ENCODE measurements at places on chromosomes 7 and 10. TPM values are rescaled to one million over a fixed set of nuclear protein-coding genes. Genes with fewer than 3 reads are reported as not detected.

DNA sequence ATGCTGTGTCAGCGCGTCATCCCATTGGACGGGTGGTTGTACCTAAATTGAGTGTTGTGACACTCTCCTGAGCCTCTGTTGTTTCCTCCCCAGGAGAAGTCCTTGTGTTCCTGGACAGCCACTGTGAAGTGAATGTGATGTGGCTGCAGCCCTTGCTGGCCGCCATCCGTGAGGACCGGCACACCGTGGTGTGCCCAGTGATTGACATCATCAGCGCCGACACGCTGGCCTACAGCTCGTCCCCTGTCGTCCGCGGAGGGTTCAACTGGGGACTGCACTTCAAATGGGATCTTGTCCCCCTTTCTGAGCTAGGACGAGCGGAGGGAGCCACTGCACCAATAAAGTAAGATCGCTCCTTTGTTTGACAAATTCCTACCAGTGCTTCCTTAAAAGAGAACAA lies 82.5 kb downstream of the GALNT11 start:
- no peak for DNase-seq

DNA sequence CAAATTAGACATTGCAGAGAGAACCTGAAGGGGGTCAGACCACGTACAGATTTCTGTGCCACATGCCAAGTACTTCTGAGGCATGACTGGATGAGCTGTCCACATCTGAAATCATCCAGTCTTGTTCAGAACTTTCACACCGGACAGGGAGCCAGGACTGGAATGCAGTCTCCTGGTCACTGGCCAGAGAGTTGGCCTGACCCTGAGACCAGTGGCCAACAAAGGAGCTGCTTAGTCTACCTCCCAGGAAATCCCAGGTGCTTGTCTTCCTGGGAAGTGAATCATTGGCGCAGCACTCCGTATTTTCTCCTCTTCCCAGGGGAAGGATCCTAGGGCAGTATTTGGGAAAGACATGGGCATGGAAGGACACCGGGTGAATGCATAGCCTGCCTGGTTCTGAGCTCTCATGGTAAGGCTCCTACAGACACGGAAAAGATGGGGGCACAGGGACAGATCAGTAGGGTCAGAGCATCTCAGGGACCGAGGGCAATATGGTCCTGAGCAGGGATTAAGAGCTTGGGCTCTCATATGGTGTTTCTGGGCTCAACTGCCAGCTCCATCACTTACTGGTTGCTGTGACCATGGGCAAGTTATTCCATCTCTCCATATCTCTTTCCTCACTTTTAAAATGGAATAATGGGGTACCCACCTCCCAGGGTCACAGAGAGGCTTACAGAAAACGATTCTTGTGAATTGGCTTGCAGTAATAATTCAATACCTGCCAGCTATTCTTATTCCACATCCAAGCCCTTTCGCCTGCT lies 1.3 kb upstream of the SCD start:
- peak; percentile 95 for DNase-seq

GRCh38 chr10:43421519-43421918 lies 12.5 kb upstream of the HNRNPF start:
- no peak for DNase-seq

DNA sequence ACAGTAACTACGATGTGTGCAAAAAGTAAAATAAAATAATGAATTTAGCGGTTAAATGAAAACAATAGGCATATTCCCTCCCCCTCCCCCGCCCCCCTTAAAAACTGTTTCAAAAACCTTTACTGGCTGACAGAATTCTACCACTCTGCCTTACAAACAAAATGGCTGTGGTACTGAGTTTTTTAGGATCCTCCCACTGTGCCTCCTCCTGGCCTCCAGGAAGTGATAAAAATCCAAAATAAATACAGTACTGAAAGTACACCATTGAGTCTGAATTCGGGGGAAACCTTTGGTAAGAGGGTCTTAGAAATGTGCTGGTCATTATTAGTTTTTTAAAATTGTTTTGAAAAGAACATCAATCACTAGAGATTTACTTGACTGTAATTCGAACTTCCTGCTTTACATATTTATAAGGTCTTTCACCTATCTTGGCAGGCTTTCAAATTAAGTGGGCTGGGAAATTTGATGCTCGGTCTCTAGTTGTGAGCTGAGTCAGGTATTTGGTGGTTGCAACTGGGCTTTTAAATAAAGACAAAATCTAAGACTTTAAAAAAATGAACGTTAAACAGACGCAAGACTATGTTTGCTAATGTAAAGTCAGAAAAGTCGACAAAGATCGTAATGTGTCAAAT lies 32.5 kb upstream of the EPC1 start:
- peak; percentile 70 for DNase-seq

GRCh38 chr10:5040010-5040673 lies 36.5 kb upstream of the AKR1C2 start:
- DNase-seq: no peak

DNA sequence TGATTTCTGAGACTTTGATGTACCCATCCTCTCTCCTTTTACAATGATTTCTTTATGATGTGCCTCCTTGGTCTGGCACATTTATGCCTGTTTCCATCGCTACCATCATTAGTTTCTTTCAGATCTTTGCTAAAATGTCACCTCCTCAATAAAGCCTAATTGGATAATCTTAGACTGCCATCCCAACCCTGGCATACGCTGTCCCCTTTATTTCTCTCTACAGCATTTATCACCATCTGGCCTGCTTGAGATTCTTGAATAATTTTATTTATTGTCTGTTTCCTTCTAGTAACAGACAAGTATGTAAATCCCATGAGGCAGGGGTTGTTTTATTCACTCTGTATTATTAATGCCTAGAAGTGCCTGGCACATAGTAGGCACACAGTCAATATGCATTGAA lies 6.7 kb upstream of the DNTT start:
- DNase-seq: no peak

DNA sequence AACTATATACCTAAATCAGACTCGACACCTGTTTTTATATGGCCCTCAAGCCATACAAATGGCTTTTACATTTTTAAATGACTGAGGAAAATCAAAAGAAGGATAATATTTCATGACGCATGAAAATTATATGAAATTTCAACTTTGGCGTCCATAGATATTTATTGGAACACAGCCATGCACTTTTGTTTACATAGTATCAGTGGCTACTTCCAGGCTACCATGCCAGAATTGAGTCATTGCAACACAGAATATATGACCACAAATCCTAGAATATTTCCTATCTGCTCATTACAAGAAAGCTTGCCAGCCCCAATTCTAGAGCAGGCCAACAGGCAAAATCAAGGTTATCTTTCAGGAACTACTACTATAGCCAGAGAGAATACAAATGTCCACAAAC lies 29.3 kb downstream of the AFAP1L2 start:
- DNase-seq: peak; percentile 32

DNA sequence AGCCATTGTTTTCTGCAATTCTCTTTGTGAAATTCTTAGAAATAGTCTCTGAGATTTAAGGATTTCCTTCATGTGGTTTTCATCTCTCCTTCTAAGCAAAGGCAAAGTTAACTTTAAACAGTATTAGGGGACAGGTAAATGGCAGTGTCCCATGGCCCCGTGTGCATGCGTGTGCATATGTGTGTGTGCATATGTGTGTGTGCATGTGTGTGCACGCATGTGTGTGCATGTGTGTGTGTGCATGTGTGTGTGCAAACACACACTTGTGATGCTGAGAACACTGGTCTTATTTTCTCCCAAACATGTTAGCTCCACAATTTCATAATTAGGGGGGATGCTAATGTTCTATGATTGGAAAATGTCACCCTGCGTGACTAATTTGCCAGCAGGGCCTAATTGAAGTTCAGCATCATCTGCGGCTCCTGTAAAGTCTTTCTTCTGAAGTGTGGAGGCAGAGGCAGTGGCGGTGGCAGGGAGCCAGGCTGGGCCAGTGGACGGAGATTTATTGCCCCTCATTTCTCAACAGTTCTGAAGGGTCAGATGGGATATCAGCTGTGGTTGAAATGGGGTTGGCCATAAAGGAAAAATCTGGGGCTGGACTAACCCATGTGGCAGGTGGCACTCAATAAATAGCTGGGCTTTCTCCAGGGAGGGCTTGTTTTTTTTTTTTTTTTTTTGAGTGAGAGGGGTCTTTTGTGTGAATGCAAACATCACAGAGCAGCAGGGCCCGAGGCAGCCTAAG lies 289.3 kb upstream of the PODXL start:
- no peak for DNase-seq

- no peak for DNase-seq
Measured at GRCh38 chr7:95899919-95900513, 127.7 kb downstream of the DYNC1I1 start.

GRCh38 chr10:118968060-118968459 lies 61.5 kb upstream of the NANOS1 start:
- no peak for DNase-seq

Gene CRHR2
- total RNA-seq: not detected

Gene ZNF853
- total RNA-seq: 5.4 TPM

Gene CLRN3
- not detected for total RNA-seq

Gene C10orf67
- not detected for total RNA-seq

Gene AHR
- total RNA-seq: not detected

Gene NRCAM
- total RNA-seq: 0.86 TPM

Gene MBL2
- not detected for total RNA-seq

Gene ZNF117
- total RNA-seq: 7.9 TPM

Gene HGF
- not detected for total RNA-seq

Gene IL2RA
- not detected for total RNA-seq

Gene SKIDA1
- total RNA-seq: 0.53 TPM

Data from A172 (cell line).